NCI-H774 (cell line): ENCODE measurements at places on chromosomes 3 and 15.

DNA sequence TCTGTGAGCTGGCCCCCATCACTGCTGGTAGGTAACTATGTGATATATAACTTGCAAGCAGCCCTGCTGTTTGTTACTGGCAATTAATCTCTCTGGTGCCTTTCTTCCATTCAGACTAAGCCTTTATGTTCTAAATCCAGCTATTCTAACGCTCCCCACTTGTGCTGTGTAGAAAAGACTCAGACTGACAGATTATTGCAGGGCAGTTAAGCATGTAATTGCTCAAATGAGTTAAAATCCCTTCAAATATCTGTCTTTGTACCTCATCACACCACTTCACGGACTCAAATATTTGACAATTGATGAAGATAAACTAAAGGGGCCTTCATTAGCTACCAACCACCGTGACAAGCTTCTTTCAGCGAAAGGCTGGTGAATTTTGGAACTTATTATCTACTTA is 416.2 kb downstream of the NR2F2 start:
- no peak for DNase-seq

- DNase-seq, result no peak
Observed at GRCh38 chr3:133037436-133037835, 755 bp upstream of the TMEM108 start.

- no peak for DNase-seq
Observed at GRCh38 chr15:67820992-67821783, 4.1 kb upstream of the SKOR1 start.

DNA sequence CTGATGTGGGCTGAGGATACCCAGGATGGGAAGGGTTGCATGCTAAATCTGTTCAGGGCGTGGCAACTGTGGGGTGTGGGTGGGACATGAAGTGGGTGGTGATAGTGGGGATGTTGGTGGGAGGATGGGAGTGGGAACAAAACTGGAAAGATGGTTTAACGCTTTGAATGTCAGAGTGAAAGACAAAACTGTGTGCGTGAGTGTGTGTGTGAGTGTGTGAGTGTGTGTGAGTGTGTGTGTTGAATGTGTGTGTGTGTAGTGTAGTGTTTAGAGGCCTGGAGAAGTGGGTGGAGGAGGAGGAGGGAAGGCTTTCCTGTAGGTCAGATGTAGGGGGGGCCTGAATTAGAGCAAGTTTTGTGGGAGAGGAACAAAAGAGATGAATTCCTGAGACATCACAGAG is 44.2 kb upstream of the ONECUT1 start:
- DNase-seq, result no peak

DNA sequence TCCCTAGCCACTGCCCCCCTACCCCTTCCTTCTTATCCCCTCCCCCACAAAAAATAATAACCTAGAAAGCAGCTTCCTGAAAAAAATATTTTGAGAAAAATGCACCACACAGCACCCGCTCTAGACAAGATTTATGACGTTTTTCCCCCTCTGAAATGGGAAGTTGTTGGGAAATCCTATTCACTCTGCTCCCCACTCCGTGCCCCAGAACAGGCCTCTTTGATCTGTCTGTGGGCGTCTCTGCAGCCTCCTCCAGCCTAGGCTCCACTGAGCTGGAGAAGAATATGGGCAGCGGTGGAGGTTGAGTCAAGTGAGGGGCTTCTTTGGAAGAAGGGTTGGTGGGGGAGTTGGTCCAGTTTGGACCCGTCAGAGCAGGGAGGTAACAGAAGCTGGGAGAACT is 28.5 kb upstream of the POLG start:
- DNase-seq, result no peak
